D721Med (cell line): ENCODE measurements at places on chromosomes 1 and 21.

GRCh38 chr1:22326931-22327330, 124.7 kb upstream of the ZBTB40 start:
- DNase-seq, result no peak

- no peak for DNase-seq
Measured at GRCh38 chr1:111691886-111692285, 47.3 kb downstream of the INKA2 start.

GRCh38 chr1:162021124-162021523, 2.5 kb downstream of the OLFML2B start:
- DNase-seq, result no peak

DNA sequence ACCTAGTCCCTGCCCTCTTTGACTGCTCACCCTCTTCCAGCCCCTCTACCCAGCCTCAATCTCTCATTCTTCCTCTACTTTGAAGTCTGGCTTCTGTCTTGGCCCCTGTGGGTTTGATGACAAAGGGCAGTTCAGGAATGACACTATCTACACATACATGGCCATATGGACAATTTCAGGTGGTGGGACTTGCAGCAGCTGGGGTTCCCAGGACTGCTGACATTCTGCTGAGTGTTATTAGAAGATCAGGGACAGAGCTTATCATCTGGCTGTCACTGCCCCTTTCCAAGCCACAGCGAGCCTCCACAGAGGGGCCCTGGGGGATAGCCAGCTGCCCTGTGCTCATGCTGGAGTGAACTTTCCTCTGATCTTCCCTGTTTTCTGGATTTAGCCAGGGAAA, 97.4 kb upstream of the IPO9 start:
- no peak for DNase-seq

DNA sequence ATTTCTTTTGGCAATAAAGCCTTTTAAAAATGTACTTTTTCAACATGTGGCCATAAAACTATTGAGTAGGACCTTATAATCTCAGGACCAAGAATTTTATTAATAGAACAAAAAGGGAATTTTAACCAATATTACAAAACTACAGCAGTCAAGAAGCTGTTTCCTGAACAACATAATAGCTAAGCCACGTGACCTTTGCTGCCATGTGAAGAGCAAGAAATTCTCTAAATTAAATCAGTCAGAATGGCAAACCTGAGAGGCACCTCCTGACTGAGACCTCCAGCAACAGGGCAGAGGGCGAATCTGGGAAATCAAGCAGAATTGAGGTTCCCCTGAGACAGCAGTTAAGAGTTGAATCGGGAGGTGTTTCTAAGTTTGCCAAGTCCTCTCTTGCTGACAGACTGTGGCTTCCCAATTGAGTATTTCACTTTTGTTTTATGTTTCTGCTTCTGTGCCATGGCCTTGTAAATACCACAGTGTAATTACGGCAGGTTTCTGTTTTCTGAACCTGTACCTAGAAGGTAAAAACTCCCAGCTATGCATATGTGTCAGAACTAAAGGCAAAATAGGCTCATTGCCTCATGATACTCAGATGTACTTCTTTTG, 358.4 kb downstream of the NTNG1 start:
- DNase-seq, result no peak

DNA sequence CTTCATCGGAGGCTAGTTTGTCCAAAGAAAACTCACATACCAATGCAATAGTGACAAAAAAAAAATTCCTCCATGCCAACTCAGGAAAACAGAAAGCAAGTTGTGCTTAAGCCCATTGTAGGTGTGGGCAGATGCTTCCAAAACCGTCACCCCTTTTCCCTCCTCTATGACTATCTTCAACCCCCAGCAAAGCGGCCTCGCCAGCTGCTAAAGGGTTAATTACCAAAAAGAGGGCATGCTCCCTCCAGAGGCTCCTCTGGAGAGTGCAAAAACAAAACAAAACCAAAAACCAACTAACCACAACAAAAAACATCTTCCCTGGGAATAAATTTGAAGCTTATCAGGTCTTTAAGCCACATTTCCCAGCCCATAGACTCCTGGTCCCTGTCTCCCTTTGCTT, 1.2 kb downstream of the LMOD1 start:
- DNase-seq, result no peak

GRCh38 chr1:242178924-242179708, 180.2 kb upstream of the MAP1LC3C start:
- DNase-seq, result no peak

- no peak for DNase-seq
Measured at GRCh38 chr1:91501523-91501851, 836 bp downstream of the CDC7 start.

- DNase-seq, result no peak
Measured at GRCh38 chr1:53449693-53450092, 9.5 kb upstream of the DMRTB1 start.

GRCh38 chr1:98921817-98922216, 82.8 kb downstream of the PLPPR5 start:
- no peak for DNase-seq

GRCh38 chr1:31501505-31501904, 74.8 kb upstream of the TINAGL1 start:
- no peak for DNase-seq

- DNase-seq, result no peak
Measured at GRCh38 chr1:8197493-8198282, 120.2 kb upstream of the SLC45A1 start.

GRCh38 chr1:9417695-9418094, 121.6 kb upstream of the SLC25A33 start:
- no peak for DNase-seq

DNA sequence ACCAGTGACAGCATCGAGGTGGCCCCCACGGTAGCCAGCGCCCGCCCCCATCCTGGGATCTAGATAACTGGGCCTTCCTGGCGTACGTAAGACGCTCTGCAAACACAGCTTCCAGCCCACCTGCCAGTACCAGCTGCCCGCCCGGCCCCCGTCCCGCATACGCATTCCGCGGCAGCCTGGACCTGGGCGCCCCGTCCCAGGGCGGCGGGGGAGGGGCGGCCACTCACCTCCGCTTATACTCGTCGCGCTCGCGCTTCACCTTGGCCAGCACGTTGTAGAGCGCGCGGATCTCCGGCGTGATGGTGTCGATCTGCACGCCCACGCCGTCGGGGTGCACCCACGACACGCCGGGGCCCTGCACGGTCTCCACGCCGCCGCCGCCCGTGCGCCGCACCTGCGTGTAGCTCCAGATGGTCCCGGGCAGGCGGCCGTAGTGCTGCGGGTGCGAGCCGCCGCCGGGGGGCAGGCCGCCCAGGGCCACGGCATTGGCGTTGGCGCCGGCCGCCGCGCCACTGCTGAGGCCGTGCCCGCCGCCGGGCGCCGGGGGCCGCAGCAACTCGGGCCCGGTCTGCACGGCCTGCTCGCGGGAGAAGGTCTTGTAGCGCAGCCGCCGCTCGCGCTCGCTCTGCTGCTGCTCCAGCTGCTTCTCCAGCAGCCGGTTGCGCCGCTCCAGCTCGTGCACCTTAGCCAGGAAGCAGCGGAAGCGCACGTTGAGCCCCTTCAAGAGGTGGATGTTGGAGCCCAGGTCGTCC, 859 bp downstream of the IFFO2 start:
- no peak for DNase-seq
